Left hindlimb (tissue), 1 donor: ENCODE measurements at places on chromosomes 1 and 21.

GRCh38 chr1:232655028-232655745 is 25.3 kb upstream of the SIPA1L2 start:
- DNase-seq: no peak

- no peak for DNase-seq
Observed at GRCh38 chr1:46172321-46172720, 2.6 kb upstream of the TSPAN1 start.

DNA sequence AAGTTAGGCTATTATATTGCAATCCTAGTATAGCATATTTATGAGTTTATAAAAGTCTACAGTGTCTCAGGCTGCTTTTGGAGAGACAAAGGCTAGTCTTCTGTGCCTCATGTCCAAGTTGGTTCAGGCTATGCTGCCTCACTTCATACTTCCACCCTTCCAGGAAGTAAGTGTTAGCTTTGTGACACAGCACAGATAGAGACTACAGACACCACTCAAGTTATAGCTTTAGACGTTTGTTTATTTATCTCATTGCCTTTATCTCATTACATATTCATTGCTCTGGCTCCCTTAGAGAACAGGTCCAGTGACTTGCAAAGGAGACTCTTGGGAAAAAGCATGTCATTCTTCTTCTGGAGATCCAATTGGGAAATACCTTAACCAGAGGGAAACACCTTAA is 22.6 kb upstream of the GBP4 start:
- DNase-seq: no peak

DNA sequence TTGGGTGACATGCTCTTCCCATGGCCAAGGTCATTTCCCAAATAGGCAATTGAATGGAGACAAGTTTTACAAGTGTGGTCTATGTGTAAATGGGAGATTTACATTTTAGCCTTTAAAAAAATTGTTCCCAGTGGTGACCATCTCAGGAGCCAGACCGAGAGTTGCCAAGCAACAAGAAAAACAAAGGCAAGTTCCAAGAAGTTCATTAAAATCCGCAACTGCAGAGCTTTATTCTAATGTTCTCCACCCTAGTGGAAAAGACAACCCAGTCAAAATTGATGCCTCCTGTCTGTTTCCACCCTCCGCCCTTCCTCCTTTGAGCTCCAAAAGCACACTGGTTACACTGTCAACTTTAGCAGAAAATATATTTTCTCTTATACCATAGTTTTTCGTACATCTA is 33.2 kb upstream of the CD55 start:
- DNase-seq: peak; percentile 46

DNA sequence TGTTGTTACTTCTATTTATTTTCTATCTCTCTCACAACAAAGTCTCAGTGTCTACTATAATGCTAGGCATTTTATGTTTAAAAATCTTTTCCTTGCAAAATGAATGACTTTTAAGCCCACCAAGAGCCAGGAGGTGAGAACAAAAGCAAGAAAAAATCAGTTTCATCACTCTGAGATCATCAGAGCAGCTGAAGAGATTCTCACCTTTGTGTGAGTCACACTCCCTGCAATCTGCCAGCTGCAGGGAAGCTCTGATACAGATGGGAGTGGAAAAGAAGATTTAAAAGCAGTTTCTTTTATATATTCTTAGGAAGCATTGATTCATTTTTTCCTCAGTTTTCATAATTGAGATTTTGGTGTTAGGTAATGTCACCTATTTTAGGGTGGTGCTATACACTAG is 107.6 kb downstream of the LHX9 start:
- no peak for DNase-seq

DNA sequence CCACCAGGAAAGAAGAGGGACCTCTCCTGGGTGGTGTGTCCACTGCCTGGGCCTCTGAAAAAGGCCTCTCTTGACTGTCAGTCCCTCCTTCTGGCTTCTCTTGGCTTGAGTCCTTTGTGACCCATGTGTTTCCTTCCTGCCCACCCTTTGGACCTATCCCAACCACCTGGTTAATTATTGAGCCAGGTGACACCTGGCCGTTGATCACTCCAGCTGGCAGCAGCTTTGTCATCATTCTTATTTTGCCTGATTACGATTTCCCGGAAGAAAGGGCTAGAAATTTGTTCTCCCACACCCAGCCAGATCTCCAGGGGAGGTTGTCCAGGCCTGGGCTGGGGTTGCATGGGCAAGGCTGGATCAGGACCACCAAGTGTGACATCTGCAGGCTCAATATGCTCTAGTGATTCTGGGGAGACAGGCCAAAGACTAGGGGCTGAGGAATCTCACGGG is 24.8 kb downstream of the CSF1 start:
- no peak for DNase-seq

GRCh38 chr1:205350691-205351141 is 6.0 kb downstream of the KLHDC8A start:
- DNase-seq: no peak

DNA sequence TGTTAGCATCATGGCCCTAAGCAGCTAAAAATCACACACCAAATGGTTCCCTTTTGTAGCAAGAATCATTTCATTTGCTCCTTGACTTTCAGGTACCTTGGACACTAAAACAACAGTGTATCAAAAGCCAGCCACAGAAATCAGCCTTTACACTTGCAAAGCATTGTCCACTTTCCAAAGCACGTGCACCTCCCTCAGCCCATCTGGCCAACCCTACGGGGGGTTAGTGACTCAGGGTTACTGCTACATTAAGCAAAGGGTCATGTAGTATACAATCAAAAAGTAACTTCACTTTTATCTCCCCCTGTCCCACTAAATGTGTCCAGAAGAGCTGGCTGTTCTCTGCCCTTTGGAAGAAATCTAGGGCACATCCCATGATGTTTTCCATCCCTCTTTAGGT is 149.7 kb downstream of the HIVEP3 start:
- no peak for DNase-seq

DNA sequence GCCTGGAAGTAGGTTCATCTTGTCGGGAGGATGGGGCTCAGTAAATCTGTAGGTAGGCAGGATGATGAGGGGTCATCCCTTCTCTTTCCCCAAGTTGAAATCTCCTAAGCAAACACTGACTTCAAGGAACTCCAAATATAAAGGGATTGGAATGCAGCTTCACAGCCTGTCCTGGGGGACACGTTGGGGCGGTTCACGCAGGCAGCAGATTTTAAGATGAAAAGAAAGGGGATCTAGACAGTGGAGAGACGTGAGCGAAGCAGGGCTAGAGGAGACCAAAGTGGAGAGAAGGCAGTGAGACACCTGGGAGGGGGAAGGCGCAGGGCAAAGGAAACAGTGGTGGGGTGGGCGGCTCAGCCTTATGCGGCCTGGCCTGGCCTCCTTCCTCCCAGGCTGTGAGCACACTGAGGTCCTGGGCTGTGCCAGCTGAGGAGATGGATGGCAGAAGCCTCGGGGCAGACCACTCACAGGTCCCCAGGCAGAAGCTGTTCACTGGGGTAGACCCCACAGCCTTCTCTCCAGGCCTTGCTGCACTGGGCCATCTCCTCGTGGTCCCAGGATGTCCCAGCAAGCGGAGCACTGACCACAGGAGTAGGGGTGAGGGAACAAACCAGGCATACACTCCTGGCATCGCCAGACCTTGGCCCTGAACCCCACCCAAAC is 51.7 kb downstream of the TOR1AIP2 start:
- no peak for DNase-seq

- no peak for DNase-seq
Observed at GRCh38 chr1:35115459-35116383, 36.5 kb downstream of the ZMYM1 start.

DNA sequence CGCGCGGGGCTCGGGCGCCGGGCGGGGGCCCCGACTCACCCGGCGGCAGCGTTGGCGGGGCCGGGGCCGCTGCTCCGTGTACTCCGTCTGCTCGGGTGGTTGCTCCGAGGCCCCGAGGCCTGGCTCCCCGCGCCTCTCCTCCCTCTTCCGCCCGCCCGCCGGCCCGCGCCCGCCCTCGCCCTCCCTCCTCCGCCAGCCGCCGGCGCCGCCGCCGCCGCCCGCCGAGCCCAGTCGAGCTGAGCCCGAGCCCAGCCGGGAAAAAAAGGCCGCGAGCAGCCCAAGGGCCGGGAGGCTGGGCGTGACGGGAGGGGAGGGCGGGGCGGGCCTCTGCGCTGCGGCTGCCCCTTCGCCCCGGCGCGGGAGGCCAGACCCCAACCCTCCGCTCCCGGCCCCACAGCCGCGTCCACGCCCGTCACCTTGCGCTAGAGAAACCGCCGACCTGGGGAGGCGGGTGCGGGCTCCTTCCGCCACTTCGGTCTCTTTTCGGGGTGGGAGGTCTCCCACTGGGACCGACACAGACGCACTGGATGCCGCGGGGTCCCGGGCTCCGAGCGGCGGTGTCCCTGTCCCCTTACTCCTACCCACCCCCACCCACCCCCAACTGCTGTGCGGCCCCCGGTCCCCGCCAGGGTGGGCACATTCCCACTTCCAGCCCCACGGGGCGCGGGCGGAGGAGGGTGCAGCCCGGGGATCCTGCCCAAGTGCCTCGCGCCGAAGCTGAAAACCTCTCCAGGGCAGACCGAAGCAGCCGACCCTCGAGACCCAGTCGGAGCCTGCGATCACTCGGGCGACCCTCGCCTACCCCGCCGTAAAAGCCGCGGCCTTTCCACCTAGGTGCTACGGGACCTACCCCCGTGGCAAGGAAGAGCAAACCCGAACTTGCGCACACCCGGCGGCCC is at the start of gene CERS2:
Gene CERS2 (minus strand): TSS at position 256 of the 899 bp plus-strand sequence. CDS start 5,745 bp downstream, outside the sequence.
- peak; percentile 91 for DNase-seq

GRCh38 chr1:31954607-31955283 is 16.6 kb upstream of the PTP4A2 start:
- peak; percentile 84 for DNase-seq

DNA sequence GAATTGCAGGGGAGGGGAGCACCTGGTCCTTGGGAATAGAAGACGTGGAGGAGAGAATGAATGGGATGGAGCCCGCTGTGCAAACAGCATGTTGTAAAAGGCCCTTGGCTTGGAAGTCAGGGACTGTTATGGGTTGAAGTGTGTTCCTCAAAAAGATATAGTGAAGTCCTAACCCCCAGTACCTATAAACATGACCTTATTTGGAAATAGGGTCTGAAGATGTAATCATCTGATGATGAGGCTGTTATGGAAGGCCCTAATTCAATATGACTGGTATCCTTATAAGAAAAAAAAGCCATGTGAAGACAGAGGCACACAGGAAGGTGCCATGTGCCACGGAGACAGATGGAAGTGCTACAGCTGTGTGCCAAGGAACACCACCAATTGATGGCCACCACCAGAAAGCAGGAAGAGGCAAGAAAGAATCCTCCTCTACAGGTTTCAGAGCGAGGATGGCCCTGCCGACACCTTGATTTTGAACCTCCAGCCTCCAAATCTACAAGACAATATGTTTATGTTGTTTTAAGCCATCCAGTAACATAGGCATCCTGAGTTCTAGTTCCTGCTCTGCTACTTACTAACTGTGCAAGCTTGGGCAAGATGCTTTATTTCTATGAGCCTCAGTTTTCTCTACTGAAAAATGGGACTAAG is 51.2 kb downstream of the LRRN2 start:
- no peak for DNase-seq

GRCh38 chr1:30805304-30806003 is 47.9 kb upstream of the LAPTM5 start:
- no peak for DNase-seq

DNA sequence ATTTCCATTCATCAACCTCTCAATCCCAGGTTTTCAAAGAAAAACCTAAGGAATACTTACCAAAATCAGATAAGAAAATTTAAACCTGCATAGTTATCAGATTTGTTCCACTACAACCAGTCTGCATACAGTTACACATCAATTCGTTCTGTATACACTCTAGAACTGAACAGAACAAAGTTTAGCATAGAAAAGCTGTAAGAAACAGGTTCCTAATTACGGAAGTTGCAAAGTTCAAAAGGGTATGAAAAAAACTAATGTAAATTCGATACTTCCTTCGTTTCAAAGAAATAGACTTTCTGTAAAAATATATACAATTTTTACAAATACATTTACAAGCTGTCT is 3.1 kb downstream of the MCL1 start:
- no peak for DNase-seq

DNA sequence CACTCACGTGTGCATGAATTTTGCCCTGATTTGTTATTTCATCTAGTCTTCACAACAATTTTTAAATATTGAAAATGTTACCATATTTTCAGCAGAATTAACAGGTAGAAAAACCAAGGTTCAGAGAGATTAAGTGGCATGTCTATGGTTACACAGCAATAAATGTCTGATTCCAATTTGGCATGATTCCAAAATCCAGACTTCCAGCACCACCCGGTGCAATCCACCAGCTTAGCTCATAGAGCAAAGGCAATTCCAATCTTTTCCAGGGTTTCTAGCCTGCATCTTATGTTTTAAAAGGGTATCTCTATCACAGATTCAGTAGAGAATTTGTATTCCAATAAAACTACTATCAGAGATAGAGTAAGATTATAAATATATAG is 161.8 kb downstream of the TPR start:
- no peak for DNase-seq

GRCh38 chr1:107972391-107973180 is 7.6 kb upstream of the VAV3 start:
- DNase-seq: no peak

DNA sequence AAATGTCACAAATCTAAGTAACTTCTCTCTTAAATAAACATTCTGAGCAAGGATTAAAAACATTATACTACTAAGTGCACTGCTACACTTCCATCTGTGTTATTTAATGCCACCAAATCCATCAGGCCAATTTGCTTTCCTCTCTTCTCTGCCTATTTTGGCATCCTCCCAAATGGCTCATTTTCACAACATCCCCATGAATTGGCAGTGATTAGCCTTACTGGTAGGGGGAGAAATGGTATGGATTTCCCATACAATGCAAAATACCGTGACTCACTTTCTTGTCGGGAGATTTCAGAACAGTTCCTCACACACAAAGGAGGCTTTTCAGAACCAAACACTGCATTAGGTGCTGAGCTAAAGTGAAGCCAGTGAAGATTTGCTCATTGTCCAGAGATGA is 195.7 kb downstream of the MIS18A start:
- no peak for DNase-seq

GRCh38 chr1:186022184-186022583 is 288.0 kb downstream of the HMCN1 start:
- DNase-seq: no peak

DNA sequence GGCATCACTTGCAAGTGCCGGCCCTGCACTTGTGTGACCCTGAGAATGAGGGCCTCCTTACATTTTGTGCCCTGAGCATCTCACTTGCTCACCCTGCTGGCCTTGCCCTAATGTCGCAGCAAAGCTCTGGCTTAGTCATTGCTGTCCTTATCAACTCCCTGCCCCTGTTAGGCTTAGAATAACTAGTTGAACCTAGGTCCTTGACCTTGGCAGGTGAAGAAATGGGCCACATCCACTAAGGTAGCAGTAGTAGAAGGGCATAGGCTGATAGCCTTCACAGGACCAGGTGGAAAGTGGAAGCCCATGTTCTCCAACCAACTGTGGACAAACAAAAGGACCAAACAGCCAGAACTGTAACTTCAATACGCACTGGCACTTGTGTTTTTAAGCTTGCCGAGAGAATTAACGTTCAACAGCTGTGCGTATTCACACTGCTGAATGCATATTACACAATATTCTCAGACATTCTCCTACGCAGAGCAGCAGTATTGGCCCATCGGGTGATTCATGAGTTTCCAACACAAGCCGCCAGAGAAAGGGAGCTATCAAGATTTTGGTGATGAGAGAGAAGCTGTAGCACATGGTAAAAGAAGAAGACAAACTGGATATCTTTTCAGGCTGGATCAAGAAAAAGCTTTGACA is 27.7 kb upstream of the PTGFRN start:
- peak; percentile 62 for DNase-seq

GRCh38 chr1:189619682-189620332 is 857.9 kb downstream of the BRINP3 start:
- no peak for DNase-seq

- no peak for DNase-seq
Observed at GRCh38 chr1:10143961-10144485, 66.3 kb upstream of the KIF1B start.
